Urinary bladder (tissue), 4 donors: ENCODE measurements at places on chromosomes 16 and 17. TPM values are rescaled to one million over a fixed set of nuclear protein-coding genes. Genes with fewer than 3 reads are reported as not detected.
A peak's percentile ranks its signal among the peaks of the same experiment; 100 is the strongest.

- no peak for DNase-seq
Measured at GRCh38 chr17:77881545-77881944, 77.0 kb upstream of the TNRC6C start.

- no peak for DNase-seq
Measured at GRCh38 chr17:37815536-37815935, 70.7 kb upstream of the HNF1B start.

Gene CD7
- polyA plus RNA-seq: 3.7 TPM

GRCh38 chr16:23114131-23114904 is 34.9 kb downstream of the USP31 start:
- no peak for DNase-seq

GRCh38 chr17:56896217-56896967 is 17.5 kb downstream of the TRIM25 start:
- DNase-seq: no peak

GRCh38 chr17:54882950-54883349 is 17.7 kb upstream of the TOM1L1 start:
- no peak for DNase-seq

GRCh38 chr17:42421507-42422338 is 1.3 kb downstream of the CAVIN1 start:
- no peak for DNase-seq

DNA sequence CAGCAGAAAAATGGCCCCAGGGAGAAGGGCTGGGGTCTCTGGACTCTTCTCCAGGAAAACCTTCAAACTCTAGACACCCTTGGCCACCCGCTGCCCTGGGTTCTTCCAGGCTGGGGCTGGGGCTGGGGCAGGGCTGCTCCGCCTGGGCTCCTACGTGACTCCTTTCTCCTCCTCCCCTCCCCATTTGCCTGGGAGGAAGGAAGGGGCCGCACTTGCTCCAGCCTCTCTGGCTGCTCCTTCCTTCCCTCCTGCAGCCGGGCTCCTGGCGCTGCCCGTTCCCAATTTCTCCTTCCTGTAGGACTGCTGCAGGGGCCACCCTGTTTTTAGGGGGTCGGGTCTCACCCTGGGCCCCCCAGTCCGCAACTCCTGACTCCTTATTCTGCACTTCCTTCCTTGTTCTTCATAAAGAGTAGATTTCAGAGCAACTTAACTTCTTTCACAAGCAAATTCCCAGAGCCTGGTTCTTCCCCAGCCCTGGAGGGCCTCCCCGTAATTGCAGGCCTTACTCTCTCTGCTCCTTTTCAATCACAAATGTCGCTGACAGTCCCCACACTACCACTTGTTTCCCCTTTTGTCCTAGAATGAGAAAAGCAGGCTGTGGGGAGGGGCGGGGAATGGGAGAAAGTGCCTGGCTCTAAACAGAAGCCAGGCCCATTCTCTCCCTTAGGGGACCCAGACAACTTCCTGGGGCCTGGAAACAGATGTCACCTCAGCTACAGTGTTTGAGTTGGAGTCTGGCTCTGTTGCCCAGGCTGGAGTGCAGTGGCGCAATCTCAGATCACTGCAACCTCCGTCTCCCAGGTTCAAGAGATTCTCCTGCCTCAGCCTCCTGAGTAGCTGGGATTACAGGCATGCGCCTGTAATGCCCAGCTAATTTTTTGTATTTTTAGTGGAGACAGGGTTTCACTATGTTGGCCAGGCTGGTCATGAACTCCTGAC is 137.8 kb downstream of the ENGASE start:
- no peak for DNase-seq

Gene CPHXL
- not detected for polyA plus RNA-seq

DNA sequence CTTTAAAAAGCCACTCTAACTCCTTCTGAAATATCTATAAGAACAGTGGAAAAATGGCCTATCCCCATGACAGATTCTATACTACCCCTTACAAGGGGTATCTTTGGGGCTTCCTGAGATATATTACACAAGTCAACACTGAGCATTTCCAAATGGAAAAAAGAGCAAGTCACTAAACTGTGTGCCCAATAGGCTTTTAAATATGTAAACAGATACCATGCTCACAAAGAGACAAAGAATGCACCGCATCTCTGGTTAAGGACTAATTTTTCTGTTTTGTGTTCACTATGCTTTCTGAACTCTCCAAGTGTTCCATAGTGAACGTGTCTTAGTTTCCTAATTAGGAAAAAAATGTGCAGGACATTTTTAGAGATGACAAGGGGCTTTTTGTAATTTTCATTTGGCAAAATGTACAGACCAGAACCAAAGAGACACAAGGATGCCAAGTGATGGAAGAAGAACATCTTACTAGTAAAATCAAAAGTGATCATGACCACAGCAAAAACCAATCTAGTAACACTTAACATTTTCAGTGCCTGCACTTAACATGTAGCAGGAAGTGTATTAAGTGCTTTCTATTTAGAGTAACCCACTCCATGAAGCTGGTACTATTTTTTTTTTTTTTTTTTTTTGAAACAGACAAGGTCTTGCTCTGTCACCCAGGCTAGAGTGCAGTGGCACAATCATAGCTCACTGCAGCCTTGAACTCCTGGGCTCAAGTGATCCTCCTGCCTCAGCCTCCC is 21.5 kb downstream of the MYH11 start:
- no peak for DNase-seq

DNA sequence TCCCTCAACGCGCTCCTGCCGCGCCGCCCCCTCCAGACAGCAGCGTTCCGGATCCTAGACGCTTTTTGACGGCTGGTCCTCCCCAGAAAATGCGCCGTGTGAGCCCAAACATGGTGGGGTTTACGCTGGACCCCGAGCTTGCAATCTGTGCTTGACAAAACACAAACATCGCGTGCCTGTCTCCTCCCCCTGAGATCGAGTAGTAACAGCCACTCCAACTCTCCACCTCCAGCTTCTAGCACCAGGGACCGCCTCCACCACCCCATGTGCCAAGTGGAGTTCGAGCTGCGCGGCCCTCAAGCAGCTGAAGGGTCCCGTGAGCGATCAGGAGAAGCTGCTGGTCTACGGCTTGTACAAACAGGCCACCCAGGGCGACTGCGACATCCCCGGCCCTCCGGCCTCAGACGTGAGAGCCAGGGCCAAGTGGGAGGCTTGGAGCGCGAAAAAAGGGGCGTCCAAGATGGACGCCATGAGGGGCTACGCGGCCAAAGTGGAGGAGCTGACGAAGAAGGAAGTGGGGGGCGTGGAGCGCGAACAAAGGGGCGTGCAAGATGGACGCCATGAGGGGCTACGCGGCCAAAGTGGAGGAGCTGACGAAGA is 656 bp upstream of the GEMIN4 start:
- no peak for DNase-seq

Gene CCL13
- 3.5 TPM for polyA plus RNA-seq

DNA sequence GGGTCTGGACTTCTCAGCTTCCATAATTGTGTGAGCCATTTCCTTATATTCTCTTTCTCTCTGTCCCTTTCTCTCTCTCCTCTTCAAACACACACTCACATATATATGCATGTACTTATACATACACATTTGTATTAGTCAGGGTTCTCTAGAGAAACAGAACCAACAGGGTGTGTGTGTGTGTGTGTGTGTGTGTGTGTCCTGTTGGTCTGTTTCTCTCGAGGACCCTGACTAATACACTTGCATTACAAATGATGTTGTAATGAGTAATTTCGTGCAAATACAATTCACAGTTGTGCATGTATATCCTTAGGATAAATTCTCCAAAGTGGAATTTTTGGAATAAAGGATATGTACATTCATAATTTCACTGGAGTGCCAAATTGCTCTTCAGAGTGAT is 115.3 kb downstream of the NPIPB5 start:
- DNase-seq: no peak

DNA sequence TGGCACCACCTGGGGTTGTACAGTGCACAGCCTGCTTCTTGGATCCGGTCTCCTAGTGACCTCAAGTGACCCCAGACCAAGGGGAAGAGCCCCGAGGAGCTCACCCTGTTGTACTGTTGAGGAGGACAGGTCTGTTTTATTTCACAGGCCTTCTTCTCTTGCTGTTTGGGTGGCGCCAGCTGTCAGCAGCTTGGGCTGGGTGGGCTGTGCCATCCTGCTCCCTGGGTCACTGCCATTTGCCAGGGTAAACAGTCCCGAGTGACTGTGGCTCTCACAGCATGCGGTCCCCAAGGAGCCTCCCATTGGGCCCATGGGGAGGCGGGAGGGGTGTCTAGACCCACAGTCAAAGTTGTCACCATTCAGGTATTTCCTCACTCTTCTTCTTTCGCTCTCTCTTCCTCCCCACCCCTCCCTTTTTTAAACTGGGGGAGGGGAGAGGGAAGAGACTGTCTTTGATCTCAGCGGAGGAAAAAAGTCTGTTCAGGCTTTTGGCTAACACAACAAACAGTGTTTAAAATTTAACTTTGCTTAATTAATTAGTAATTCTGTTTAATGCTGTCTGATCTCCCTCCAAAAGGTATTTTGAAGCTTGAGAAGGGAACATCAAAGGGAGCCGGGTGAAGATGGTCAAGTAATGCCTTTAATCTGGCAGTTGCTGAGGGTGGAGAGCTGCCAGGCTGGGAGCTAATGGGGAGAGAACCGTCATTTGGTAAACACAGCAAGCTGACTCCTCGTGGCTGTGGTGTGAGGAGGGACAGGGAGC is 64.0 kb downstream of the SNX20 start:
- DNase-seq: no peak

DNA sequence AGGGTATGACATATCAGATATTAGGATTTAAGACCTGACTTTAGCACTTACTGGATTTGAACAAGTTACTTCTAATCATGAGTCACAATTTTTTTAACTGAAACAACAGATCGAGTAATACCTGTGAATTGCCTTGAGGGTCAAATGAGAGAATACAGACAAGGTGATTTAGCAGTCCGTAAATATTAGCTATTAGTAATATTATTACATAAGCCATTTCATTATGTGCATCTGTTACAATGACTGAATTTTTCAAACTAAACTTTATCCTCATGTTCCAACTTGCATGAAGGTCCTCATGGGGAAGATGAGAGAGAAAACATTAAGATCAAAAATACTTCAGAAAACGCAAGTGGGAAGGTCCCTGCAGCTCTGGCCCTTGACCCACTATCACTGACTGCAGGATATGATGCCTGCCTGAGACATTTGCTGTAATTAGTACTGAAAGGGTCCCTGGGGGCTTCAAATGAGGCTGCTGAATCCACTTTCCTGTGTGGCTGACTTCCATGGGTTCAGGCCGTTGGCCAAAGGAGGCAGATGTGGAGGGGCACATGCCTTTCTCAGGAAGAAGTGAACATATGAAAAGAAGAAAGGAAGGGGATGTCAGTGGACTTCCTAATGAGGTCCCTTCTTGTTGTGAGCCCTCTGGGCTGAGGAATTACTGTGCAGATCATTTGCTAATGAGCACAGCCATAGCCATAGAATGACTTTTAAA is 441.7 kb downstream of the CDH11 start:
- DNase-seq: no peak

- DNase-seq: no peak
Measured at GRCh38 chr16:25443994-25444393, 186.3 kb upstream of the ZKSCAN2 start.

GRCh38 chr17:33595828-33596227 is 302.7 kb upstream of the ASIC2 start:
- no peak for DNase-seq

GRCh38 chr17:7404737-7405349 is 946 bp upstream of the TMEM256 start:
- DNase-seq: no peak

DNA sequence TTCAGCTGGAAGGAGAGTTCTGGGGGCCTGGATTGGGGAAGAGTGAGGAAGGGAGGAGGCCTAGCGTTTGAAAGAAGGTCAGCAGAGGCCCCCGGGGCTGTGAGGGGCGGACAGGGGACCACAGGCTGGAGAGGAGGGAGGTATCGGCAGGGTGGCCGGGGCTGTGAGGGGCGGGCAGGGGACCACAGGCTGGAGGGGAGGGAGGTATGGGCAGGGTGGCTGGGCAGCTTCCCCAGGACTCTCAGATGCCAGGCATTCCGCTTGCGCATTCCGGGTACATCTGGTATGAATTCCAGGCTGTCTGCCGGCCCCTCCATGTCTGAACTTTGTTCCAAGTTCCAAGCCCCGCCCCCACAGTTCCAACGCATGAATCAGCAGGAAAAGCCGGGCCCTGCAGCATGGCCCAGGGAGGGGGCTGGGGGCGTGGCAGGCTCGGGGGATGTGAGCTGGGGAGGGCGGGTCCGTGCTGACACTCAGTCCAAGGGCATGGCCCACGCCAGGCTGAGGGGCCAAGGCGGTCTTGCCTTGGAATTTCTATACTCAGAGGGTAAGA is 4.3 kb upstream of the TLCD2 start:
- DNase-seq: peak; percentile 90

DNA sequence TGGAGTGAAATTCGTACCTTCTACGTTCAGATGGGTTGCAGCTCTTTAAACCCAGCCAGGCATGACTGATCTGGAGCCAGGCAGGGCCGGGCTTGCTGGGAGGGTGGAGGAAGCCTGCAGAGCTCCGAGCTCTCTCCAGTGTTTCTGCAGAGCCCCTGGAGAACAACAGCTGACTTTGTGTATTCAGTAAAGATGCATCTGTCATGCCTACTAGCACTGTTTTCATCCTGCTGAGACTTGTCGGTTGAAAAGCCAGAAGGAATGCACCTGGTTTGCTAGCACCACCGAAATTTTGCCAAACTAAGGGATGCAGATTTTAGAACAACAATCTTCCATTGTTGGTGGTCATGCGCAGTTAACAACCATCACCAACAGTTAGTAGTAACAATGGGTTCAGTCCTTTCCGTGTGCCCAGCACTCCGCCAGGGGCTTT is 22.4 kb upstream of the SCNN1B start:
- DNase-seq: peak; percentile 72

Gene KRTAP1-1
- not detected for polyA plus RNA-seq

Gene MT1G
- 55.5 TPM for polyA plus RNA-seq

GRCh38 chr17:32486111-32486700 is 587 bp upstream of the CDK5R1 start:
- DNase-seq: no peak

GRCh38 chr17:5526821-5527598 is 40.6 kb downstream of the MIS12 start:
- DNase-seq: peak; percentile 39

DNA sequence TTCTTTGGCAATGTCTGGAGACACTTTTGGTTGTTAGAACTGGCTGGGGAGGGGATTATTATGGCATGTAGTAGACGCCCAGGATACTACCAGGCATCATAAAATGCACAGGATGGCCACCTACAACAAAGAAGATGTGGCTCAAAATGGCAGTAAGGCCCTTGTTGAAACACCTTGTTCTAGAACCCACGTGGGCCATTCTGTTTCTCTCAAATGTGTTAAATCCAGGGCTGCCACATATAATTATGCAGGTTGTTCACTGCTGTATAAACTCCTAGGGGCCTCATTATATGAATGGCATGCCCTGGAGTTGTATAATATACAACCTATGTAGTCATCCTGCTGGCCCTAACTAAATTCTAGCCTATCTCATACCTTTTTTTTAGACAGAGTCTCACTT is 123.5 kb upstream of the HAS3 start:
- DNase-seq: no peak

GRCh38 chr16:85395913-85396878 is 216.9 kb upstream of the GSE1 start:
- DNase-seq: no peak

- no peak for DNase-seq
Measured at GRCh38 chr16:84373907-84374489, 5.7 kb downstream of the ATP2C2 start.

GRCh38 chr17:79393358-79394052 is 217.3 kb downstream of the RBFOX3 start:
- DNase-seq: no peak

Gene MRPL12
- 81.3 TPM for polyA plus RNA-seq

GRCh38 chr16:85522308-85522841 is 90.7 kb upstream of the GSE1 start:
- no peak for DNase-seq
